ENCODE measurements at places on chromosomes 2 and 18. TPM values are rescaled to one million over a fixed set of nuclear protein-coding genes. Genes with fewer than 3 reads are reported as not detected.

Gene C2orf72
- total RNA-seq: 1.0 TPM

Gene ANKRD53
- 0.28 TPM for total RNA-seq

Gene DNAJC5G
- 0.44 TPM for total RNA-seq

DNA sequence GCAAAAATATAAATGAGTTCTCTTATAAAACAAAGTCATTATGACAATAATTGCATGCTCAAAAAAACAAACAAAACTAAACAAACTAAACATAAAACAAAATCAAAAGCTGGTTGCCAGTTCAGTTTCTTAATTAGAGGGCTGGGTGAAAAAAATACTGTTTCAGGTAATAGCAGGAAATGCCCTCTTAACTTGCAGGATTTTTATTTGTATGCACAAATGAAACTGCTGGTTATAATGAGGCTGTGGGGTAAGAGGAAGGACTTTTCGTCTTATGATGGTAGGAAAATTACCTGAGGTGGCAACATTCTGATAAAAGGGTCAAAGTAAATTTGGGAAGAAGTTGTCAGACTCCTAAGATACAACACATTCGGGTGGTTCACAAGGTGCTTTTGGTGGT is 21.5 kb upstream of the CDKL4 start:
- no peak for DNase-seq

DNA sequence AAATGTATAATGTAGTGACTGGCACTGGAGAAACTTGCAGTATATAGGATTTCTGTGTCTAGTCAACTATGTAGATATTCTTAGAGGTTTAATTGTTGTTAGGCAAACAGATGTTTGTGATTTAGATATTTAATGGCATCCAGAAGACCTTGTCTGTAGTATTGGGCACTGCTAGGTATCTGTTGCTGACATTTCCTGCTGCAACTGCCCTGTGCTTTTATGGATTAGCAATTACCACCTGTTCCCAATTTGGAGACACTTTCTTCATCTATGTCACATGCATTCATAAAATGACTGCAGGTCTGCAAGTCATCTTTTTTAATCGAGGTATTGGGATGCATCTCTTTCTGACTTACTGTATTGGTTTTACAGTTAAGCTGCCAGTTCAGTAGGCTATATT is 71.3 kb downstream of the ITGA4 start:
- no peak for DNase-seq

DNA sequence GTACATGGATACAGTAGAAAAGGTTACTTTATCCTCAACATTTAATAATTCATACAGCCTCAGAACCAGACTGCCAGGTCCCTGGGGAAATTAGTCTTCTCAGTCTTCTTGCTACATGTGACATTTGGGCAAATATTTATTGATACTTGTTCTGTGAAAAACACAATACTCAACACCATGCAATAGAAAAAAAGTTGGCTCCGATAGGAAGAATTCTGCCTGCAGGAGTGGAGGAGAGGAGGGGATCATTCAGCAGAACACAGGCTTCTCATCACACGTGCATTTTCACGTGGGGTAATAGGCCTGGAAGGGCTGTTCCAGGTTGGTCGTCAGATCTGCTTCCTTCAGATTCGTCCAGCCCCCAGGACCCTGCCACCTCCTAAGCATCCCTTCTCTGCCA is 58.4 kb upstream of the ACKR3 start:
- DNase-seq: no peak

DNA sequence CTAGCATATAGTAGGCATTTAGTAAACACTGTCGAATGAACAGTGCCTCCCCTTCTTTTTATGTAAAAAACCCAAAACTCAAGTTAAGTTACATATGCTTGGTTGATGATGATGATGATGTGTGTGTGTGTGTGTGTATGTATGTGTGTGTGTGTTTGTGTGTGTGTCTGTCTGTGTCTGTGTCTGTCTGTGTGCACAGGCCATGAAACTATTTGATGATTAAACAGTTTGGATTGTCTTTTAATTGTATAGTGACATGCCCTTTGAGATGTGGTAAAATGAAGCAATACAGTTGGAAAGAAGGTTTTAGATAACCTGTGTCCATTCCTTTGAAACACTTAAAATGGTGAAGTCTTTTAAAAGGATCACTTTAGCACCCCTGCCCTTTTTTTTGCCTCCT is 105.6 kb downstream of the MAP4K4 start:
- no peak for DNase-seq

- no peak for DNase-seq
Measured at GRCh38 chr18:39805218-39805617, 2149.8 kb upstream of the PIK3C3 start.

- DNase-seq: peak; percentile 22
Measured at GRCh38 chr2:233002829-233003657, 10.0 kb downstream of the NGEF start.

- DNase-seq: no peak
Measured at GRCh38 chr2:239608260-239608659, 207.4 kb upstream of the HDAC4 start.
